Activated CD8-positive, alpha-beta memory T cell treated with anti-CD3 and anti-CD28 coated beads for 1 hour (primary cell): ENCODE measurements at places on chromosomes 7 and 10.

DNA sequence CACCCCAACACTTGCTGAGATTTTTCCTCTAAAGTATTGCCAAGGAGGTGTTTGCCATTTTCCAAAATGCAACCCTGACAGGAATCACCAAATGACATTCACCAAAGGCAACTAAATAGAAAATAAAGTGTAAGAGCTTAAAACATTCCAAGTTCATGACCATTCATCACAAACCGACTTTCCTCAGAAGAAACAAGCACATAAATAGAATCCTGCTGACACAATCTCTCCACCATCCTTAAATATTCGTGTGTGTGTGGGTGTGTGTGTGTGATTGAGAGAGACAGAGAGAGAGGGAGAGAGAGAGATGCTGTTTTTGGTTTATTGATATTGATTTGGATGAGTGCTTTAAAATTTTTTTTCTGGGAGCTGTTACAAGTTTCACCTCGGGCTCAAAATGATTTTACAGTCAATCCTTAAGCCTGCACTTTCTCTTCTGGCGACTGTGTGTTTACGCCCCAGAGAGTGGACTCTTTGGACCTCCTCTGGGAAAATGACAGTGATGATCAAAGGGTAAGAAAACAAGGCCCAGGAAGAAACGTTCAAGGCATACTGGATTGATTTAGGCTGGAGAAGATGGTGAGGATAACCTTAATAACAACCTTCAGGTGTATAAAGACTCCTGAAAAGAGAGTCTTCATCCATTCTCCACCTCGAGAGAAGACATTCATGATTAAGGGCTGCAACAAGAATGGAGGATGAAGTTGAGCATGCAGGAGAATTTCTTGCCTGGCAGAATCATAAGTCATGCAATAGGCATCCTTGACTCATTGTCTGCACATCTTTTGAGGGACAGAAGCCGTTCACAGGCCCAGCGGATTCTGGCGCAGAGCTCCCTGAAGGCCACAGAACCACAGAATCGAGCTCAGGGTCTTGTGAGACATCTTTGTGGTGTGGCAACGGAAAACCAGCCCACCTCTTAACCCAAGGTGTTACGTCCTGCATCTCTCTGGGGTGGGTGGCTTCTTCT is 104.4 kb upstream of the FGFR2 start:
- DNase-seq = no peak

DNA sequence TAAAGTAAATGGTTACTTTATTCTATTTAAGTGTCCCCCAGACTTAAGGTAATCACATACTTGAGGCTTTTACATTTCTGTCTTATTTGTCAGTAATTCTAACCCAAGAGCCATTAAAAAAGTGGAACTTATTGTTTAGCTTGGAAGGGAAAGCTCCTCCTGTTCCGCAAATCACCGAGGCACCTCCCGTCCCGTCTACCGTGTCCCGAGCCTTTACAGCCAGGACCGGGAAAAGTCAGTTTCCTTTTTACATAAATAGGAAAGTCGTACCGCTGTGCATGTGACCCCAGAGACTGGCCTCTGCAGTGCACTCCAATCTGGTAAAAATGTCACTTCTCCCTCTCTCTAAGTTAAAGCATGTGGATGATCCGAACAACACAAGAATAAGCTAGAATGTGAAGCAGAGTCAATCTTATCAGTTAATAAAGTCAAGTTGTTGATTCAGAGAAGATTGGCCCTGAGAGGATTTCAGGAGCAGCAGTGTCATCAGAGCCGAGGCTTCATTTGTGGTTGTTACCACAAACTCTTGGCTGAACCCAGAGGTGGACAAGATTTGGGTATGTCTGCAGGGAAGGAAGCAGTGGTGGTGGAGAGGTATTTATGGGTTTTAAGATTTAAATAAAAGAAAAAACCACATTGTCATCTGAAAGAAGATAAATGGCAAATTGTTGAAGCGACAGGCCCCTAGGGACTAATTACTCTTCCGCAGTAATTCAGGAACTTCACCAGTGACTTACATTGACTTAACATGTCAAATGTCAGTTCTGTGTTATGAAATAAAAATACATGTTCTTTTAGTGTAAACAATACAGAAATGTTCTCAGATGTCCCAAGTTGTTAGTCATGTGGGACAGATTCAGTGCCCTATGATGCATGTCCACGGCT is 316.6 kb upstream of the ZNF32 start:
- no peak for DNase-seq

DNA sequence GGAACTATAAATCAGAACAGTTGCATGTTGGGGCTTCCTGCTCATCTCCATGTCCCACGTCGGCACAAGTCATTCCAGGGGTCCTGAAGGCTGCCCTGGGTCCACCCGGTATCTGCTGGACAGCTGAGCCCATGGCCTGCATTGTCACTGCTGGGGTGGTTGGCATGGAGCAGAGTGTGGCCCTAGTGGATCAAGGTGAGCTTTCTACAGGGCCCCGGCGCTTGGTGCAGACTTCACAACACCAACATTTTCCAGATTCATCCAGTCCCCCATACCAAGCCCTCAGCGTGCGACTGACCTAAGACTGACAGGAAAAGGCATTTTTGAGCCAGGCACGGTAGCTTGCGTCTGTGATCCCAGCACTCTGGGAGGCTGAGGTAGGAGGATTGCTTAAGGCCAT is 175.5 kb upstream of the LYZL2 start:
- no peak for DNase-seq

DNA sequence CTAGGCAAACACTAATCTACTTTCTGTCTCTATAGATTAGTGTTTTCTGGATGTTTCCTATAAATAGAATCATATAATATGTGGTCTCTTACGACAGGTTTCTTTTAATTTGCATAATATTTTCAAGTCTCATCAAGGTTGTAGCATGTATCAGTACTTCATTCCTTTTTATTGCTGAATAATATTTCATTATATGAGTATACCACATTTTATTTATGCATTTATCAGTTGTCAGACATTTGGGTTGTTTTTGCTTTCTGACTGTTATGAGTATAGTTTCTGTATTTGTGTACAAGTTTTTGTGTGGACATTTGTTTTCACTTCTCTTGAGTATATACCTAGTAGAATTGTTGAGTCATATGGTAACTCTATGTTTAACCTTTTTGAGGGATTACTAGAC is 48.2 kb downstream of the SHOC2 start:
- no peak for DNase-seq

DNA sequence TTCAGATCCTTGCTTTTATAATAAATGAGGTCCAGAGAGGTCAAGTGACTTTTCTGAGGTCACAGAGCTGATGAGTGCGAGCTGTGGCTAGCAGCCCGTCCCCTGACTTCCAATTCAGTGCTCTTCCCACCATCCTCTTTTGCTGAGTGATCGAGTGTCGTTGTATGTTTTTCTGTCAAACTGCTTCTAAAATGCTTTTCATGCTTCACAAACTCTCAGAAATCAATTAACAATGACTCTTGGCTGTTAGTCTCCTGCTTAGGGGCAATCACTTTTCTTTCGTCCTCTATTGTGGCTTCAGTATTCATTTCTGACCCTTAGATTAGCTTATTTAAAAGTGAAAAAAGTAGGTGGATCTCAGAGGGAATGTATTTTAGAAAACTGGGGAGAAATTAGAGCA is 423.7 kb downstream of the DPP6 start:
- DNase-seq = no peak

DNA sequence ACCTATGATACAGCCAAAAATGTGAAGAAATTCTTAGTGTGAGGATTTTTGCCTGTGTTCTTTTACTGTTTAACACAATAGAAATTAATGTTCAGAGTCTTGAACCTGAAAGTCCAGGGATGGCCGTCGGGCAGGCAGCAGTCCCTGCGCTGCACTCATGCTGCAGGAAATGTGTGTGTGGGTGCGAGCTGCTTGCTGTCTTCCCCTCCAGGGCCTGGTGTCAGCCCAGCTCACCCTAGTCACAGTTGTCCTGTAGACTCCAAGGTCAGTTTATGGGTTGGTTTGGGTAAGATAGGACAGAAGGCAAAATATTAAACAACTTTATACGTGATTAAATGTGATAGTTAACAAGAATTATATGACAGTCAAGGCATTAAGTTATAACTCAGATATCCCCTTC is 78.7 kb downstream of the DYNC2I1 start:
- no peak for DNase-seq

- DNase-seq = no peak
Observed at GRCh38 chr7:122550545-122550944, 148.4 kb downstream of the RNF133 start.

GRCh38 chr7:129435414-129435829 is 1.2 kb downstream of the STRIP2 start:
- DNase-seq = no peak

- DNase-seq = no peak
Observed at GRCh38 chr10:14691359-14691758, 83.3 kb downstream of the FAM107B start.

- no peak for DNase-seq
Observed at GRCh38 chr7:133314084-133314483, 61.2 kb downstream of the EXOC4 start.

GRCh38 chr7:94908323-94909178 is 1.2 kb downstream of the PPP1R9A start:
- no peak for DNase-seq

DNA sequence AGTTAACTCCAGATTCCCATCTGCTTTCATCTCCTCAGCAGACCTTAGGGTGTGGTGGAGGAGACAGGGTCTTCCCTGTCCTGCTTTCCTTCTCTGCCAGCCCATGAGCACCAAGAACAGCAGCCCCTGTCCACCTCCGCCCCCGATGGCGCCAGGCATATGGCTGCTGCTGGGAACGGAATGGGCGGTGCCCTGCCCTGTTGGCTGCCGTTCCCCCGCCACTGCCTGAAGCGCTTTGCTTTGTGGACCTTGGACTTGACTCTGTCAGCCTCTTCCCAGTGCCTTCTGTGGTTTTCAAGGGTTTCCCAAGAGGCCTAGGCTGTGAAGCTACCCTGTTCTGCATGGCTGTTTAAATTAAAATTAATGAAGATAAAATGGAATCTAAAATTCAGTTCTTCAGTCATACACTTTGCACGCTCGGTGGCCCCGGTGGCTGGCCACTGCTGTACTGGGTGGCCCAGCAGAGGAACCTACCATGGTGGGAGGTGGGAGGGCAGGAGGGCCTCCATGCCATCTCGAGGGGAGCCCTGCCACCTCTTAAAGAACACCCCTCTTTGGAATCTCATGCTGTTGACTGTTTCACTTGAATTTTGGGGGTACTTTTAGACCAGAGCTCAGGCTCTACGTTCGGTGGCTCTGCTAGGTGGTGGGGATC is 78.7 kb downstream of the NKX6-2 start:
- DNase-seq = no peak

- no peak for DNase-seq
Observed at GRCh38 chr10:7998831-7999230, 55.7 kb upstream of the GATA3 start.
